AG10803 (cell line): ENCODE measurements at places on chromosomes 16 and 17.

GRCh38 chr17:71921796-71922195 is 199.0 kb upstream of the SOX9 start:
- peak; percentile 14 for DNase-seq

- DNase-seq, result no peak
These were observed 235.5 kb downstream of the SHISA9 start for GRCh38 chr16:13136901-13137300.

DNA sequence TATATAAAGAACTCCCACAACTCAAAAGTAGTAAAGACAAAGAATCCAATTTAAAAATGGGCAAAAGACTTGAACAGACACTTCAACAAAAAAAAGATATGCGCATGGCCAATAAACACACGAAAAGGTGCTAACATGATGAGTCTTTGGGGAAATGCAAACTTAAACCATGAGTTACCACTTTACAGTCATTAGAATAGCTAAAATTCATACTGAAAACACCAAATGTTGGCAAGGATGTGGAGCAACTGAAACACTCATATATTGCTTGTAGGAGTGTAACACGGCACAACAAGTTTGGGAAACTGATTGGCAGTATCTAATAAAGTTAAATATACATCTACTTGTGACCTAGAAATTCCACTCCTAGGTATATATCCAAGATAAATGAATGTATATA is 3.0 kb upstream of the PIK3R5 start:
- no peak for DNase-seq

- no peak for DNase-seq
These were observed 3.6 kb upstream of the ITGAX start for GRCh38 chr16:31351246-31351941.

DNA sequence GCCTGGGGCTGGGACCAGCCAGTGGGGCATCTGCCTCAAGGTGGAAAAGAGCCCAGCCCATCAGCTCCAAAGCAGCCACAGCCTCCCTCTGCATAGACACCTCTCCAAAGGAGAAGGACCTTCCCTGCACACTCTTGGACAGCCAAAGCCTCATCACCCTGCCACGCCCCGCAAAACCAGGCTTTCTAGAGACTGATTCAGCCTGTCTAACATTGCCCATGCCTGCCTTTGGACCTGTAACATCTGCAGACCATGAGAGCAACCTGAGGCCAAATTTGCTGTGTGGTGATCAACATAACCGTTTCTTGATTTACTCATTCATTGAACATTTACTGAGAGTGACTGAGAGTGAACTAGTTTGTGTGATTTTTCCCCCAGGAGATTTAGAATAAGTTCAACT is 219.7 kb upstream of the HSBP1 start:
- no peak for DNase-seq

DNA sequence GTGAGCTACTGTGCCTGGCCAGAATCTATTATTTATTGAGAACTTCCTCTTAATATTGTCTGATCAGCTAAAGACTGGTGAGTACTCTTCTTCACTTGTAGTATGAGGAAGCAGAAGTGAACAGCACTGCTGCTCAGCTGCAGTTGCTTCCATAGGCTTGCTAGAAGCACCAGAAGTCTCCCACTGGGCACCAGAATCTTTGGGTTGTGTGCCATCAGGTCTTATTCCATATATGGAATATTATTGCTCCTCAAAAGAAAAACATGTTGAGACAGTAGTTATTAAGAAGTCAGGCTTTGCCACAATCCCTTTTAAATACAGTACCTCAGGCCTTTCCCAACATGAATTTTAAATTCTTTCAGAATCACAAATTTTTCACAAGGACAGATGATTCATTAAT is 17.2 kb downstream of the SNTB2 start:
- DNase-seq, result no peak

- DNase-seq, result peak; percentile 29
These were observed 36.2 kb downstream of the RGS9 start for GRCh38 chr17:65173284-65173793.

- no peak for DNase-seq
These were observed 22.3 kb downstream of the CA10 start for GRCh38 chr17:52136166-52136565.
